ENCODE measurements at places on chromosomes 5 and 9.

DNA sequence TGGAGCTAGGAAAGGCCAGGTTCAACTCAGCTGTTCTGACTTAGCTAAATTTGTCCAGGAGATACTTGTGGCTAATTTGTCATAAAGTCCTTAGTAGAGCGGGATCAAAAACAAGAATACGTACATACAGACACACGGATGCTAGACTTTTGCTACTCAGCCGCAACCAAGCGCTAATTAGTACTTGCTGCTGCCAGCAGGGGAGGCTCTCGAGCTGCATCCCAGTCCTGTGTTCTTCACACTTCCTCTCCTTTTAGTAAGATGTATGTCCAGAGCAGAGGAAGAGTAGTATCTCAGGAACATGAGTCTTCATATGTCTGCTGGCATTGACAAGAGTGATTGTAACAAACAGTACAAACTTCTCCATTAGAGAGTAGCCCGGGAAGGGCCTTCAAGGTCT, 58.3 kb downstream of the CYFIP2 start:
- DNase-seq, result no peak

DNA sequence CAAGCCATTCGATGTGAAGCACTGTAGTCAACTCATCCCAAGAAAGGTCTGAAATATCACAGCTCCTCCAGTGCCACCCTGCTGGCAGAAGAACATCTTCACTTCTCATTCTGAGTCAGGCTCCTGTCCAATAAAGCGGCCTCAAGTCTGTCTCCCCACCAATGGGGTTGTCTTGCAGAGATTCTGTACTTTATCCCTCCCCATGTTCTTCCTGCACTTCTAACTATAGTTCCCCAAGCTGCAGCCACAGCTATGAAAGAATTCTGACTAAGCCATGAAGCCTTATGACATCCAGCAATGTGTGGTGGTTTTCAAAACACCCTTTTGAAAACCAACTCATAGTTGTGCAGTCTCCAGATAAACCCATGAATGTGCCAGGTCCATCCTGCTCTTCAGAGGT, 6.8 kb downstream of the MACROH2A1 start:
- DNase-seq, result no peak

- no peak for DNase-seq
Measured at GRCh38 chr9:12817702-12818101, 42.9 kb downstream of the LURAP1L start.

DNA sequence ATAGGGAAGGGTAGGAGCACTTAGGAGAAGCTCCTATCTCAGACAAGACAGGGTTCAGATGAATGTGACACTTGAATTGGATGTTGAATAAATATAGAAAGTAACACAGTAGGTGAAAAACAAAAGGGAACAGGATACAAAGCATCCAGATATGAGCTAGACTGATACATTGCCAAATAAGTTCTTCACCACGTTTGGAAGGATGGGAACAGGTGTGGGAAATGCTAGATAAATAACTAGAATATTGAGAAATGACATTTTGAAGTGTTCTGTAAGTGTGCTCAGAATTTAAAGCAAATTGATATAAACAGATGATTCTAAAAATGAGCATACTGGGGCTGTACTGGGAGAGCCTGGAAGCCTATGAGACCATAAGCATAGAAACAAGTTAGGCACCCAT, 340.1 kb upstream of the PRR16 start:
- DNase-seq, result no peak

DNA sequence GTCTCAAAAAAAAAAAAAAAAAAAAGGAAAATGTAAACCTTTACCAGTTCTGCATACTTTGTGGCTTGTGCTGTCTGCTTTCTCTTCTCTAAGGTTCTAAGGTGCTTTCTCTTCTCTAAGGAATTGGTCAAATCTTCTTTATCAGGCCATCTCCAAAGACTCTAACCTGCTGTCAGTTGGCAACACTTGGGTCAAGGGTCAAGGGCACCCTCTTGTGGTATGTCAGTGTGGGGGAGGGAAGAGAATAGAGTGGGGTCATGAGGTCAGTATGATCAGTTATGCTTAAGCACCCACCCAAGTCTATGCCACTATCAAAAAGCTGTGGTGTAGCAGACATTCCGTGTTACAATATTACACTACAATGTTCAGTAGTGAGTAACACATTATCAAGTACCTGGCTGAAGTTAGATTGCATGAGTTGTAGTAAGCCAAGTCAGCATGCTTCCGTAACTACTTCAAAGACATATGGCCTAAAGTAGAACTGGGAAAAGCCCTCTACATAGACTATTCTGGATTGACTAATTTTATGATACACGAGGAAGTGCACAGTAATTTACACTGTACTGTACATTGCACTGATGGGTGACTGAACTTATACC, 25.0 kb upstream of the CCL28 start:
- DNase-seq, result no peak

GRCh38 chr5:32329395-32329834, 16.7 kb upstream of the MTMR12 start:
- peak; percentile 32 for DNase-seq

GRCh38 chr9:97176206-97176605, 131.3 kb upstream of the CCDC180 start:
- DNase-seq, result no peak

- DNase-seq, result no peak
Measured at GRCh38 chr5:155794795-155795194, 532.2 kb upstream of the SGCD start.

- DNase-seq, result no peak
Measured at GRCh38 chr9:91483189-91483691, 59.6 kb upstream of the NFIL3 start.

GRCh38 chr5:90529939-90530677, 724 bp upstream of the LYSMD3 start:
- DNase-seq, result peak; percentile 60

DNA sequence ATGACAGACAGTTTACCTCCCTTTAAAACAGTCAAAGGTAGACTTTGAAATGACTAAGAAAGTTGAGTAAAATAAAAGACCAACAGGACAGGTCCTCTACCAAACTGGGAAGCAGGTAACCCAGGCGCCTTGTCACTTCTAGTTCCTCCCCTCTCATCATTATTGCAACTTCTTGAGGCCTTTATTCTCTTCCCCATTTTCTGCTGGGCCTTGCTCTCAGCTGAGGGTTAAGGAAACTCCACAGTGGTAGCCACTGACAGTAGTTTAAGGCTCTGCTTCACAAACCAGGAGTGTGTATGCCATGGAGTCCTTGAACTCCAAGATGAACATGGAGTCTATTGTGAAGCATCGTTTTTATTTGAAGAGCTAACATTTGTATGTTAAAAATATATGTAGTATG, 36.9 kb upstream of the TCERG1 start:
- no peak for DNase-seq

DNA sequence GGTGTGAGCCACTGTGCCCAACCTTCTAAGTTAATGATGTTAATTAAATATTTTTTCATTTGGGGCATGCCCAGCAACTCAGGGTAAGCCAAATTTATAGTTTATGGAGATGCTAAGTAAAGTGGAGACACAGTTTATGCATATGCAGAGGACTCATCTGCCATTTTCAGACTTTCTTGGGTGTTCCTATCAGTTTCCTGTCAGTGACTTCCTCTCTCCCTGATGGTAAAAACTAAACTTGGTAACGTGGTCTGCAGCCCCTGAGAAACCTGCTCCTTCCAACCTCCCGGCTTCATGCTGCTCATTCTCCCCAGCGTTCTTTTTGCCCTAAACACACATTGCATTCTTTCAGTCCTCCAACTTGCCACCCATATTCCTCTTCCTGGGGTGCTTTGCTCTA, 48.4 kb upstream of the TUT7 start:
- DNase-seq, result no peak

GRCh38 chr5:149314571-149315111, 30.7 kb upstream of the GRPEL2 start:
- no peak for DNase-seq

DNA sequence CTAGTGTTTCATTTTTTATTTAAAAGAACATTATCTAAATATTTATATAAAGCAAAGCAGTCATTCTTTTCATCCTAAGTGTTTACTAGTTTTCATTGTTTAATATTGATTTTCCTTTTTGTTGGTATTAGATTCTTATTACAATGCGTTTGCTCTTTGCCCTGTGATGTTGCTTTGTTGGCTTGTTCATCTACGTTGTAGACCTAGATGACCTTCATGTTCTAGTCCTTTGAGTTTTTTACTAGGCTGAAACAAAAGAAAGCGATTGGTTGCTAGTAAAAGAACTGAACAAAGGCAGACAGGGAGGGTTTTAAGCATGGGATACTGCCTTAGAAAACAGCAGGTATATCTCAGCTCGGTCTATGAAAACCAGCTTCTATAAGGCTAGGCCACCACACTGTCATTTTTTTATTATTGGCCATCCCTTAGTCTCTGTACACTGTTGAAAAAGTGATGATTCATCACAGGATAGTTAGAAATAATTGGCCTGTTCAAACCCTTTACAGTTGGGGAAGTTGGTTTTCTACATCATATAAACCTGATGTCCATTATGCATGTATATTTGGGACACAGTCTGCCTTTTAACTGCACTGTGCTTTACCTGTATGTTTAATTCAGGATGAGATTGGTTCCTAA, 119.0 kb downstream of the ZCCHC7 start:
- DNase-seq, result no peak

GRCh38 chr9:134388289-134388808, 62.1 kb downstream of the RXRA start:
- DNase-seq, result no peak

DNA sequence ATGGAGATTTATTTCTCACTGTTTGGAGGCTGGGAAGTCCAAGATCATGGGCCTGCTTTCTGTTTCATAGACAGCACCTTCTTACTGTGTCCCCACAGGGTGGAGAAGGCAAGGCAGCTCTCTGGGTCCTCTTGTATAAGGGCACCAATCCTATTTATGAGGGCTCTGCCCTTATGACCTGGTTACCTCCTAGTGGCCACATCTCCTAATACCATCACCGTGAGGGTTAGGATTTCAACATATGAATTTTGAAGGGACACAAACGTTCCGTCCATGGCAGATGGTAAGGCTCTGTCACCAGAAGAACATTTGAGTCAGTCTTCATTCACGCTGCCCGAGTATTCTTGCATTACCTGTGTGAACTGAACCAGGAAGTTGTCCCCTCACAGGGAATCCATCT, 48.4 kb downstream of the ANKRD33B start:
- DNase-seq, result no peak

- DNase-seq, result no peak
Measured at GRCh38 chr9:112063151-112063550, 111.9 kb downstream of the SUSD1 start.

- DNase-seq, result no peak
Measured at GRCh38 chr5:41793141-41793770, 77.0 kb downstream of the OXCT1 start.

DNA sequence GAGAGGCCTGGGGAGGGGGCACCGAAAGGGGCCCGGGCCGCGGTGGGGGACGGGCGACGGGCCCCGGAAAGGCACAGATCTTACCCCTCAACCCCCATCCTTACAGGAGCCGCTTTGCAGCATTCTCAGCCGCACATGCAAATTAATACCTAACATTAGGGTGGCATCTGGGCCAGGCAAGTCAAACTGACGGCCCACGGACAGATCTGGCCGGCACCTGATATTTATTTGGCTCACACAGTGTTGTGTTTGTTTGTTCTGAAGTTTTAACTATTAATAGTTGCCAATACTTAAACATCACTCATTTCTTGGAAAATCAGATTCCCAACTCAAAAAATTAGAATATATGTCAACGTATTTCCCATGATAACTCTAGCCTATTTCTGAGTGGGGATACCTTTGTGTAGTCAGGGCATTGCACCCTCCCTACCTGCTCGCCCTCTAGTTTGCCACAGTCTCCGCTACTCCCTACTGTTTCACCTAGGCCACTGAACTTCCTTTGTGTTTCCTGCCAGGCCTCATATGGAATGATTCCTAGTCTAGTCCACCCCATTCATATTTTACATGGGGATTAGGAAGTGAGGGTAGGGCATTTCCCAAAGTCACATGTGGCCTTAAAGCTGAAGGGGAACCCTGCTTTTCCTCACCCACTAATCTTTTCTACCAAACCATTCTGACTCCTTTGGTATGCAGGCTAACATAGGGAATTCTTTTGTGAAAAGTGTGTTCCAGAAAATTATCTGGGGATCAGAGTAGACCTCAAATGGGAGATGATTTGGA, 71.9 kb upstream of the LARP1 start:
- no peak for DNase-seq

- DNase-seq, result no peak
Measured at GRCh38 chr9:81741103-81741502, 51.8 kb upstream of the TLE1 start.
